Left renal pelvis (tissue), 4 donors: ENCODE measurements at places on chromosomes 5 and 9. TPM values are rescaled to one million over a fixed set of nuclear protein-coding genes. Genes with fewer than 3 reads are reported as not detected.

TSLP gene
- 0.15 TPM for polyA plus RNA-seq

JAKMIP2 gene
- 7.4 TPM for polyA plus RNA-seq

SCGB3A2 gene
- polyA plus RNA-seq = not detected

GMCL2 gene
- polyA plus RNA-seq = 0.08 TPM

WDR38 gene
- polyA plus RNA-seq = 0.23 TPM

LSM11 gene
- 8.3 TPM for polyA plus RNA-seq

PGM5 gene
- polyA plus RNA-seq = 67.1 TPM

OR1J2 gene
- polyA plus RNA-seq = not detected

ANXA2R gene
- polyA plus RNA-seq = 0.82 TPM

EQTN gene
- polyA plus RNA-seq = 0.30 TPM

RANBP17 gene
- polyA plus RNA-seq = 11.7 TPM

FGFR4 gene
- 67.6 TPM for polyA plus RNA-seq

IL5 gene
- polyA plus RNA-seq = 0.31 TPM

IL4 gene
- polyA plus RNA-seq = 0.46 TPM

IL3 gene
- polyA plus RNA-seq = not detected

GALT gene
- 58.9 TPM for polyA plus RNA-seq

TXNDC8 gene
- not detected for polyA plus RNA-seq

DRD1 gene
- not detected for polyA plus RNA-seq

SPINK7 gene
- polyA plus RNA-seq = not detected

ALDH1A1 gene
- polyA plus RNA-seq = 307 TPM

BARHL1 gene
- not detected for polyA plus RNA-seq

WNT8A gene
- 0.19 TPM for polyA plus RNA-seq
